ENCODE measurements at places on chromosomes 2 and 18.

GRCh38 chr18:34709750-34710441 lies at the start of gene DTNA:
DTNA (plus strand) TSS chr18:34710298; CDS start chr18:34755977, 45,679 bp downstream.
- no peak for DNase-seq

- DNase-seq, result no peak
These were observed 45.5 kb downstream of the EML4 start for GRCh38 chr2:42214669-42215068.

- DNase-seq, result no peak
These were observed 34.4 kb upstream of the NT5C1B start for GRCh38 chr2:18623782-18624181.

GRCh38 chr2:141055531-141055930 lies 1075.3 kb downstream of the LRP1B start:
- DNase-seq, result no peak

GRCh38 chr2:187148059-187148714 lies 299.2 kb upstream of the ZSWIM2 start:
- DNase-seq, result no peak

- no peak for DNase-seq
These were observed 52.5 kb downstream of the MARCHF4 start for GRCh38 chr2:216319771-216320170.

DNA sequence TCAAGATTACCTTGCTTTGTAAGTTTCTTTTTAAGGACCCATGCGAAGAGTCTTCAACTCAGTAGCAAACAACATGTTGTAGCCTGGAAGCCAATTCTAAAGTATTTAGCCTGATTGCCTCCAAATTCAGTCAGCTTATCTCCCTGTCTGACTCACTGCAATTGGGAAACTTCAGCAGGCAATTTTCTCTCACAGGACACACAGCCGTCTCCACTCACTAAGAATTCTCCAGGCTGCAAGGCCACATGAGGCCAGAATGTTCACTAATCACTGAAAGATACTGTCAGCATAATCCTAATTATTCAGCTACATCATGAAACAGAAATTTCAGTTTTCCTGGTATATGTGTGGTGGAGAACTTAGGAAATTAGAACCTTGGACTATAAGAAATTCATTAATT lies 78.1 kb upstream of the PDE1A start:
- DNase-seq, result no peak

GRCh38 chr2:127185705-127186104 lies 34.4 kb downstream of the CYP27C1 start:
- DNase-seq, result no peak

GRCh38 chr2:67846370-67847070 lies 216.3 kb downstream of the C1D start:
- no peak for DNase-seq

GRCh38 chr2:17813010-17813741 lies 3.1 kb upstream of the MSGN1 start:
- DNase-seq, result no peak

- no peak for DNase-seq
These were observed 85.8 kb downstream of the PLEKHM3 start for GRCh38 chr2:207939342-207940108.

All from activated CD8-positive, alpha-beta memory T cell treated with anti-CD3 and anti-CD28 coated beads for 48 hours (primary cell).